OCI-M1 (cell line): ENCODE measurements at places on chromosomes 3 and 15.

- no peak for DNase-seq
Measured at GRCh38 chr15:48097264-48097663, 23.5 kb upstream of the SLC24A5 start.

- peak; percentile 62 for DNase-seq
Measured at GRCh38 chr3:123571264-123571972, 13.4 kb downstream of the HACD2 start.

DNA sequence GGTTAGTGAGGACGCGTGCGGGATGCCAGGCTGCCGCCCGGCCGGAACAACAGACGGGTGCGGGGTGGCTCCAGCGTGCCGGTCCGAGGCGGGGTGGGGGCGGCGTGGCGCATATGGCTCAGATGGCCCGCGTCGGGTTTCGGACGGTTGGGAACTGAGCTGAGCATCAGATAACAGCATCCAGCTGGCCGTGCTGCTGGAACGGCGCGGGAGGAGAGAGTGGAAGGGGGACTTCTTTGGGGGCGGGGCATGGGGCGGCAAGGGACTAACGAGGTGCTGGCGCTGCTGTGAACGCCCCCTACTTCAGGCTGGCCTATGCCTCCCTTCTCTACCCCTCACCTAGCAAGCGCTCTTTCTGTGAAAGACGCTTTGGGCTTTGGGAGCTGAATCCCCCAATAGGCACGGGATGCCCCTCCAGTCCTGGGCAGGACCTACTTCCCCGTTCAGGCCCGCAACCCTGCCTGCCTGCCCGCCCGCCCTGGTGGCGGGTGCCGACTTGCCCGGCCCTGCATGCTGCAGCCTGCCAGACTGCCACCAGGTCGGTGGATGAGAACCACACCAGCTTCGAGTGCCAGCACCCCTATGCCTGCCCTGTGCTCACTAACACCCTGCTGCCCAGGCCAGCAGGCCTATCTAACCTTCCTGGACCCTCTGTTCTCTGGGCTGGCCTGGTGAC is 542 bp downstream of the INKA1 start:
- peak; percentile 73 for DNase-seq

DNA sequence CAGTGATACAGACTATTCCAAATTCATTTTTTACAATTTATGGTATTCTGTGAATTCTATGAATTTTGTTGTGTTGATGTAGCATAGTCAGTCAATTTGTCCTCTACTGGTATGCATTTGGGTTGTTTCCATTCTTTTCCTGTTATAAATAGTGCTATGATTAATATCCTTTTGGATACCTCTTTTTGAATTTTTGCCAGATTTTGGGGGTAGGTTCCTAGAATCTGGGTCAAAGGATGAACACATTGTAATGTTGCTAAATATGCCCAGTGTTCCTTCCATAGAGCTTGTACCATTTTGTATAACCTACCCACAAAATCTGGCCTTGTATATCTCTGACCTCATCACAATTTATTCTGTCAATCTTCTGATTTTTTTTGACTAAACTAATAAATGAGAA is 44.4 kb upstream of the C3orf38 start:
- DNase-seq: no peak

DNA sequence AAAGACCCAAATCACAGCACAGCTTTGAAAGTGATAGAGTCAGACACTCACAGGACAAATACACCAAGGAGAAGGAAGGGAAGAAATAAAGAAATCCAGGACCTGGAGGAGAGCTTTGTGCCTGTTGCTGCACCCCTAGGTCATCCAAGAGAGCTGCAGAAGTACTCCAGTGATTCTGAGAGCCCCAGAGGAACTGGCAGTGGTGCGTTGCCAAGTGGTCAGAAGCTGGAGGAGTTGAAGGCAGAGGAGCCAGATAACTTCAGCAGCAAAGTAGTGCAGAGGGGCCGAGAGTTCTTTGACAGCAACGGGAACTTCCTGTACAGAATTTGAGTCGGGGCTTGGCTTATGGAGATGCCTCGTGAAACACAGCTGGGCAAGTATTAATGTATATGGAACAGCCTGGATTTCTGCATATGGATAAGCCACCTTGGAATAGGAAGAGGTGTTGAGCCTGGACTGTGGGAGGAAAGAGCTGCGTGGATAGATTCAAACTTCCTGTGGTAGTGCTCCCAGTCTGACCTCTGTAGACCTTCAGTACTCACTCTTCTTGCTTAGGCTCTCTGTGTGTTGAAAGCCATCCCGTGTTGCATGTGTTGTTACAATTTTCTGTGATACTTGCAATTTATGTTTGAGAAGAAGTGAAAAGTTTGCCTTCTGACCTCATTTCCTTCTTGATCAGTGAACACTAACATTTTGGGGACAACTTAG is 6.1 kb downstream of the NGRN start:
- no peak for DNase-seq

DNA sequence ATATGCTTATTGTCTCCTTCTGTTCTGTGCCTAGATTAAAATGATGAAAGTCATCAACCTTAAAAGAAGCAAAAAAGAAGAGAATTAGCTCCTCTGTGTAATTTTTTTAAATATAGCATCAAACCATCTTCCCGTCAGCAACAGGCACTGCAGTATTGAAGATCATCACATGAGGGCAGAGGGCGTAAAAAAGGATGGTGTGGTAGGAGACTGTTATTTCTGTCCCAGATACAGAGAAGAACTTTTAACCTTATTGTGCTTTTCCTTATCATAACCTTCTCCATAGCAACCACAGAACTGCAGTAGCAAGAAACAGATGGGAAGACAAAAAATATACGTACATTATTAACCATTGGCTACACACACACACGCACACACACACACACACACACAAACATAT is 88.8 kb downstream of the IGSF11 start:
- DNase-seq: no peak

- DNase-seq: no peak
Measured at GRCh38 chr3:132626955-132627354, 29.9 kb downstream of the ACKR4 start.

- DNase-seq: peak; percentile 89
Measured at GRCh38 chr15:95170561-95171380, 939.4 kb downstream of the MCTP2 start.

DNA sequence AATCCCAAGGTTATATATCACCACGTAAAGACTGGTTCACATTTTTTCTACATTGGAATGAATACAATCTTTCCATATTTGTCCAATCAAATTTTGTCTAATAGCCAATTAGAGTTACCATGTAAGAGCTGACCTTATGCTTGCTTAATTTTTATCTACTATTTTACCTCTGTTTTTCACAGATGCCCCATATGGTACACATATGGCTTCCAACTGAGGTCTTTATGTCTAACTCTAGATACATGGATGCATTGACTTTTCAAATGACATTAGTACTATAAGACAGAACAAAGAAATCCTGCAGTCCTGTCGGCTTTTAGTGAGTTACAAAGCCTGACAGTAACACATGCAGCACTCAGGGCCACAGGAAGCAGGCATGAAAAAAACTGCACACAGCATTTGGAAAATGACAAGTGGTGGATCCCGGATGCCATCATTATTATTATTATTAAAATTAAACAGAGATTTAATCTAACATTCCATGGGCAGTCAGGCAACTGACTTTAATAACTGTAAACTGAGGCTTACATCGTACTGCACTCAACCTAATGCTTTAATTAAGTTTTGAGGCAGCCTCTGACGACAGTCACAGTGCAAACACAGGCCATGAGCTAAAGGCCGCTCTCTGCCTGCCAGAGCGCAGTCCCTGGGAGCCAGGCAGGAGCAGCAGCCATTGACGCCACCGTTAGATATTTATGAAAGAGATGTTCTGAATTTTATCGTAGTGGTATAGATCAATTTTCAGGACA is 113.9 kb upstream of the TMCO5A start:
- no peak for DNase-seq
